DND-41 (cell line): ENCODE measurements at places on chromosomes 13 and 19.

DNA sequence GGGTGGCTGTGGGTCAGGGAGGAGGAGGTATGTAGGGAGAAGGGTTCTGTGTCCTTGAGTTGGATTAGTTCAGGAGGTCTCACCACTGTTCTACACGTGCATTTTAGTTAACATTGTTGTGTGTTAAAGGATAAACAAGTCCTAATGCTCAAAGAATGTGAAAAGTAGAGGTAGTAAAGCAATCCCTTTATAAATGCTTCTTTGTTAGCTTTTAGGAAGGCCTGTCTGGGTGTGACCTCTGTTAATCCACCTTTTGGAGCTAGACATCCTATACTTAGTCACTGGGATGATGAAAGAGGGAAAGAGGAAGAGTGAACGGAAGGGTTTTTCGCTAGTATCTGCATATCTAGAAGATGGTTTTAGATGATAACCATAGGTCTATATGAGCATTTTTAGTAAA, 42.2 kb upstream of the FLT1 start:
- H3K4me3 ChIP-seq: no peak overlapping the region
- no peaks in the 10 kb centered on the region for H3K27me3 ChIP-seq
- no peaks in the 10 kb centered on the region for H3K36me3 ChIP-seq
- DNase-seq: no peak

DNA sequence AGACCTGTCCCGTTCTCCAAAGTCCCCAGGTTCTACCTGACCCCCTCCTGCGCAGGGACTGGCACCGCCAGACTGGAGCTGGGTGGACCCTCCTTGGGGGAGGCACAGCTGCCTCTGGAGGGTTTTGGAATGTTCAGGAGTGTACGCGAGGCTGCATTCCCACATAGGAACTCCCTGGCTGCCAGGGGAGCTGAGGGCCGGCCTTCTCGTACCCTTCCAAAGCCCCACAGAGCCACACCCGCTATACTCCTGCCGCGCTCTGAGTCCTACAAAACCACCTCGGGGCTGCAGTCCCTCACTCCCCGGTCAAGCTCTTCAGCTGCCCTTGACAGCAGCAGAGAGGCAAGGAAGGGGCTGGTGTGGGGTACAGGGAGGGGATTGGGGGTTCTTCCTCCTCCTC, 484 bp upstream of the MUC16 start:
- H3K27me3 ChIP-seq: no peaks in the 10 kb centered on the region
- H3K36me3 ChIP-seq: no peaks in the 10 kb centered on the region
- no peaks in the 10 kb centered on the region for H3K4me1 ChIP-seq
- no peak overlapping the region for H3K27ac ChIP-seq

DNA sequence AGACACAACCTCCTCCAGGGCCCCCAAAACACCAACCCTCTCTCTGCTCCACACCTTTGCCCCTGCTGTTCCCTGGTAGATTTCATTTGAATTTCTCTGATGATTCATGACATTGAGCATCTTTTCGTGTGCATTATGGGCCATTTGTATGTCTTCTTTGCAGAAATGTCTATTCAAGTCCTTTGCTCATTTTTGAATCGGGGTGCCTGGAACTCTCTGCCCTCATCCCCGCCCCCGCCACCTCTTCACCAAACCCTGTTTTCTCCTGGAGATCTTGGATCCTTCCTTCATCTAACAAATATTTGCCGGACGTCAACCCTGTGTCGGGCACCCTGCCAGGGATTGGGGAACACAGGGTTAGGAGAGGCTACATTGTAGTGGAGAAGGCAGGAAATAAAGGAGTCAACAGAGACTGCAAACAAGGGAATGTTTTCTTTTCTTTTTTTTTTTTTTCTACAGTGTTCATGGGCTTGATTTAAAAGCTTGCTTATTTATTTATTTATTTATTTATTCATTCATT, 25.5 kb upstream of the SLC1A5 start:
- DNase-seq: no peak
- no peaks in the 10 kb centered on the region for H3K27me3 ChIP-seq
- no peak overlapping the region for H3K4me3 ChIP-seq
- no peaks in the 10 kb centered on the region for H3K4me1 ChIP-seq
- H3K27ac ChIP-seq: no peak overlapping the region
- no peaks in the 10 kb centered on the region for H3K36me3 ChIP-seq

- H3K27me3 ChIP-seq: no peaks in the 10 kb centered on the region
- no peak overlapping the region for H3K4me3 ChIP-seq
- no peaks in the 10 kb centered on the region for H3K36me3 ChIP-seq
- no peak overlapping the region for H3K27ac ChIP-seq
- H3K4me1 ChIP-seq: no peaks in the 10 kb centered on the region
Observed at GRCh38 chr13:68023838-68024581, 793.9 kb upstream of the PCDH9 start.

GRCh38 chr13:69970520-69970919, 137.1 kb upstream of the ATXN8OS start:
- H3K4me1 ChIP-seq: no peaks in the 10 kb centered on the region
- no peak overlapping the region for H3K4me3 ChIP-seq
- DNase-seq: no peak
- H3K27me3 ChIP-seq: no peaks in the 10 kb centered on the region
- no peak overlapping the region for H3K27ac ChIP-seq
- H3K36me3 ChIP-seq: no peaks in the 10 kb centered on the region
